GM12891 (cell line): ENCODE measurements at places on chromosomes 6 and 20.
A peak's percentile ranks its signal among the peaks of the same experiment; 100 is the strongest.

- DNase-seq, result no peak
These were observed 347.6 kb upstream of the IMPG1 start for GRCh38 chr6:76420094-76420493.

DNA sequence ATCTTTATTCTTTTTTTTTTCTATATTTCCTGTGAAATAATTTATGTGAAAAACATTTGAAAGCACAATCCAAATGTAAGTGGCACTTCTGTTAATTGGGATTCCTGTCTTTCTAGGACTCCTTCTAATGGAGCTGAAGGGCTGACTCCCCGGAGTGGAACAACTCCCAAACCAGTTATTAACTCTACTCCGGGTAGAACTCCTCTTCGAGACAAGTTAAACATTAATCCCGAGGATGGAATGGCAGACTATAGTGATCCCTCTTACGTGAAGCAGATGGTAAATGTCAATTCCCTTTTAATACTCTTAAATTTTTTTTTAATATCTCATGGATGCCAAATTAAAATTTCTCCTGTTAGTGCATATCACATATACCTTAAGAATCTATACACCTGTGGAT is 35.0 kb downstream of the CDC5L start:
- DNase-seq, result no peak

GRCh38 chr6:158344534-158344933 is 32.3 kb downstream of the TULP4 start:
- DNase-seq, result no peak

DNA sequence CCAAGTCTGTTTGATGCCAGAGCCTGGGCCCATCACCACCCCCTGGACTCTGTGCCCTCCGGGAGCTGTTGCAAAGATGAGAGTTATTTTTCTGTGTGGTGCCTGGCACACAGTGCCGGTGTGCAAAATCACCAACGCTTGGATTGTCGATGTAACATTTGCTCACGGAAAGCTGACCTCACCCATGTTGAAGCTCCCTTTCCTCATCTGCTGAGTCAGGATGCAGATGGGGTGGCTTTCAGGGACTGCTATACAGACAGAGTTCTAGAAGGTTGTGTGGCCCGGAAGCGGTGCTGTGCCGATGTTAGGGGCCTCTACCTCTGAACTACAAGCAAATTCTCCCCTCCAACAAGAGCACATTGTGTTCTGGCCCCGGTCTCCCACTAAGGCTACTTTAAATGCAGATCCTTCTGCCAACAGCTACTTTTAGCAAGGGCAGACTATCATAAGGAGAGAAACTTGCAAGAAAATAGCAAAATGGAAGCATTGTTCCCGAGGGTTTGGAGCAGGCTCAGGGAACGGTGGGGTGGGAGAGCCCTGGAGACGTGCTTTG is 34.0 kb downstream of the EYA2 start:
- no peak for DNase-seq

DNA sequence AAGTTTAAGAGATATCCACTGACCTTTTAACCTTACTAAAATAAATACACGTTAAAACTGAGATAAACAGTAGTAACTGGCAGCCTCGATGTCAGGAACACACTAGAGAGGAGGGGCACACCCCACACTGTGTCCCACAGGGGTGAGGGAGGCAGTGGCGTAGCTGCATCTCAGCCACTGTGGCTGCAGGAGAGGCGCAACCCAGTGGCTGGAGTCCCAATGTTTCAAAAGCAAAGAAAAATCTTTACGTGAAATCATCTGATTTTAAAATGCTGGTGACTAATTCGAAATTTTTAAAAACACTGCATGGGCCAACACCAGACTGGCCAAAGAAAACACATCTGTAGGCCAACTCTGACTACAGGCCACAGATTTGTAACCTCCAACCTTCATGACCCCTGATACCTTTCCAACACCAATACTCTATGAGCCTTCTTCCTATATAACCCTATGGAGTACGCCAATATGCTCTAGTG is 54.7 kb downstream of the TRAM2 start:
- DNase-seq, result no peak

DNA sequence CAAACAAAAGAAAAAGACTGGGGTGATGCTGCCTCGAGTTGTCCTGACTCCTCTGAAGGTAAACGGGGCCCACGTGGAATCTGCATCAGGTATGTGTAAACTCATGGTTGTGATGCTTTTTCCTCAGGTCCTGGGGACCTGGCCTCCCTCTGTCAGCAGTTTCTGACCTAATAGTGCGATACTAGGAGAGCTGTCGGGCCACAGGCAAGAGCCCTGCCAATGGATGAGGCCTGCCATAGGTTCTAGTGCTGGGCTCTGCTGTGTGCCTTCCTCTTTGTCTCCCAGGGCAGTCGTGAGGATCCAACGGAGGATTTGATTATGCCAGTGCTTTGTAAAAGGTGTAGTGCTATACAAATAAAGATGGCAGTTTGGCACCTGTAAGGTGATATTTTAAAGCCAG is 71.2 kb downstream of the ASXL1 start:
- no peak for DNase-seq

DNA sequence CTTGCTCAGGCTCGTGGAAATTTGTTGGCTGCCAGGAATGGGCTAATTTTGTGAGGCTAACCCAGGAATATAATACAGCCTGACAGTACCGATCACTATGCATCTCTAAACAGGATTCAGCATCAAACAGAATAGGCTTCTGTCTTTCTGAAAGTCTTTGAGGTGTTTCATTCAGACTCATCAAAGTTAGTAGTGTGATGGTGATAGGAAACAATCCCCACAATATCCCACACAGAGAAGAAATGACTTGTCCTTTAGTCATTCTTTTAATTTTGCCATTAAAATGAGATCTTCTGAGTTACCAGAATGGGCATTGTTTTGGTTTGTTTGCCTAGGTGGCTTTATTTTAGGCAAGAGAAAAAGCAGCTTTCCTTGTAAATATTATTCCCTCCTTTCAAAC is 54.3 kb downstream of the FAM229B start:
- DNase-seq, result no peak

- DNase-seq, result no peak
These were observed 13.9 kb downstream of the CCN2 start for GRCh38 chr6:131937226-131937625.

DNA sequence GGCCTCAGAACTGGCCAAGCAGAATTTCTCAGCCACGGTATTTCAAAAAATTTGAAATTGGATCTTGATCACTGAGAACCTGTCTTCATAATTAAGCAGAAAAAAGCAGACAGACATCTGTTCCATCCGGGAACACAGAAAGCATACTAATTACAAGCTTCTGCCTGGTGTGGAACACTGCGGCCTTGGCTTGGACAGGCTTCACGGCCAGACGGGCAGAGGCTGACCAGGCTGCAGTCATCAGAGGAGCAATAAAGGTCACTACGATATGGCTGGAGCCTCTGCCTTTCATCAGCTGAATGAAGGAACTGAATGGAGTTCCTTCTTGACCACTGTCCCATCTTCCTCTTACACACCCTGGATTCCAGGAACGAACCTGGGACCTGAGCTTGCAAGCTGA is 3.9 kb upstream of the NRSN1 start:
- DNase-seq, result no peak

GRCh38 chr6:21780141-21780540 is 186.6 kb downstream of the SOX4 start:
- DNase-seq, result no peak

DNA sequence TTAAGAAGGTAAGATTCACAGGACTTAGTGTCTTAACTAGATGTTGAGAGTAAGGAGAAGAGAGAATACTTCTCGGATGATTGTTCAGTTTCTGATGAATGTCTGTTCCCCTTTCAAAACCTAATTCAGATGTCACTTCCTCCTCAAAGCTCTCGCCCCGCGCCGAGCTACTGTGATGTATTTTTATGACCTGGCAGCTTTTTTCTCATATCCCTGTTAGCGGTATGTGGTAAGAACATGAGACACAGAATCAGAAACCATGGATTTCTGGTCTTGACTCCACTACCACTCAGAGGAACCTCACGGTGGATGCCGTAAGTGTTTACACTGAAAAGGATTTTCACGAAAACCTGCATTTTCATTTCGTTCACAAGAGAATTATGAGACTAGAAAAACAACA is 48.4 kb downstream of the CEP43 start:
- no peak for DNase-seq

GRCh38 chr6:69647726-69648125 is 149.1 kb downstream of the LMBRD1 start:
- no peak for DNase-seq

DNA sequence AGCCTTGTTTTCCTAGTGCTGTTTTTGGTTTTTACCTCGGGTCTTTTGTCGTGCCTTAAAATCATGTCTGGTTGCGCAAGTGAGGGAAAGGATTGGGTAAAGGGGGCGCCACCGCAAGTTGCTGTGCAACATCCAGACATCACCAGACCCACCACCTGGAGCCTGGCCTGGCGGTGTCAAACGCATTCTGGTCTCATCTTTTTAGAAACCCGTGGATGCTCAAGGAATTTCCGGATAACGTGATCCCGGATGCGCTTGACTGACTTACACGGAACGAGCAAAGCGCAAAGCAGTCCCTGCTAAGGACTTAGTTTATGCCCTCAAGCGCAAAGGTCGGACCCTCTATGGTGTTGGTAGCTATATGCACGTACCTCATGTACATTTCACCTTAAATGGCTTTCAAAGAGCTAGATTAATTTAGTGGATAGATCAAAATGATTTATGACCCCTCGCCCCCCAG is 105.2 kb downstream of the OR2B2 start:
- DNase-seq, result no peak

- DNase-seq, result no peak
These were observed 6.3 kb upstream of the RAMACL start for GRCh38 chr6:166592821-166593220.

GRCh38 chr6:160927416-160927815 is 64.2 kb upstream of the MAP3K4 start:
- no peak for DNase-seq

DNA sequence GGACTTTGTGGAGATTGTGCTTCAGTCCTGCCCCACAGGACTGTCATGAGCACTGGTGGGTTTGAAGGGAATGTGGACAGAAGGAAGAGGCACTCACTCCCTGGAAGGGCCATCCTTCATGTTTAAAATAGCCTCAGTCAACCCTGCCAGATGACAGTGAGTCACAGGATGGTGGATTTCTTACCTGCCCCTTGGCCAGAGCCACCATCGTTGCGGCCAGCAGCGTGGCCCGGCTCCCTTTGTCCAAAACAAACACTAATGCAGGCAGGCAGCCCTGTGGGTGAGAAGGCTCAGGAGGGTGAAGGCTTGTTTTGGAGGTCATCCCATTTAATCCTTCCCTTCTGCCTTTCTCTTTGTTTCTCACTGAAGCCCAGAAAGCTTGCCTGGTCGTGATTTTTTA is 422.7 kb downstream of the CD83 start:
- DNase-seq, result no peak

GRCh38 chr6:31815025-31815838 is at the start of the genes HSPA1A and HSPA1L:
TSS of gene HSPA1A (plus strand) at chr6:31815543. CDS start at chr6:31815757, 214 bp downstream.
TSS of gene HSPA1L (minus strand) at chr6:31815283. CDS start at chr6:31811972, 3,311 bp downstream.
- peak; percentile 47 for DNase-seq

DNA sequence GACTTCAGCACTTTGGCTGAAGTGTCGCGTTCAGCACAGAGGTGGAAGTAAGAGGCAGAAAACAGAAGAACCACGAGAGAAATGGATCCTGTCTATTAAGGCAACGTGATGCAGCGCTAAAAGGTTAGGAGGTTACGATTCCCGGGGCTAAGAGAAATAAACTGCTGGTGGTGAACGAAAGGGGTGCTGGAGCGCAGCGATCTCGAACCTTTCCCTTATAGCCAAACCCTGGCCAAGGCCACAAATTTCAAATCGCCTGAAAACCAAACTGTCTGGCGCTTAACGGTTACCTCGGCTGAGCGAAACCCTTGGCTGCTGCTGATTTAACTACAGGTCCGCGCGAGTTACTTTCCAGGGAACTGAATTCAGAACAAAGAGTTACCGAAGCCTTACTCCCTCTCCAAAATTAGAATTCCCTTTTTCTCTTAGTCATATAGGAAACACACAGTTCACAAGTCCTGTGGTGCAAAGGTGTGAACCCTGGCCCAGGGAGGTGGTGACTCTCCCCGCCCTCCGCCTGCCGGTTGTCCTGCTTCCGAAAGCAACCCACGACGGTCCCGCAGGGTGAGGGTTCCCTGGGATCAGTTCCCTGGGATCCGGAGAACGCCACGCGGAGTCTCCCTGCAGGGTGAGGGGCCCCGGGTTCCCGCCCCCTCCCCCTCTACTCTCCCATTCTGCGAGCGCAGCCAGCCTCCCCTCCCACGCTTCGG is 1.3 kb upstream of the SLC35D3 start:
- peak; percentile 33 for DNase-seq

DNA sequence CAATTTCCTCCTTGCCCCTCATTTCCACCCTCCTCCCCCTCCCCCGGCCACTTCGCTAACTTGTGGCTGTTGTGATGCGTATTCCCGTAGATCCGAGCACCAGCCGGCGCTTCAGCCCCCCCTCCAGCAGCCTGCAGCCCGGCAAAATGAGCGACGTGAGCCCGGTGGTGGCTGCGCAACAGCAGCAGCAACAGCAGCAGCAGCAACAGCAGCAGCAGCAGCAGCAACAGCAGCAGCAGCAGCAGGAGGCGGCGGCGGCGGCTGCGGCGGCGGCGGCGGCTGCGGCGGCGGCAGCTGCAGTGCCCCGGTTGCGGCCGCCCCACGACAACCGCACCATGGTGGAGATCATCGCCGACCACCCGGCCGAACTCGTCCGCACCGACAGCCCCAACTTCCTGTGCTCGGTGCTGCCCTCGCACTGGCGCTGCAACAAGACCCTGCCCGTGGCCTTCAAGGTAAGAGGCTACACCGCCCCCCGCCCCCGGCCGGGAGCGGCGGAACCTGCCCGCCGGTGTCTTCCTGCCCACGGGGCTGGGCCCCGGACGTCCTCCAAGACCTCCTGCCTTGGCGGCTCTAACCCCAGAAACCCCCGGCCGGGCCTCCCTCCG is 44.9 kb upstream of the SUPT3H start:
- DNase-seq, result no peak

DNA sequence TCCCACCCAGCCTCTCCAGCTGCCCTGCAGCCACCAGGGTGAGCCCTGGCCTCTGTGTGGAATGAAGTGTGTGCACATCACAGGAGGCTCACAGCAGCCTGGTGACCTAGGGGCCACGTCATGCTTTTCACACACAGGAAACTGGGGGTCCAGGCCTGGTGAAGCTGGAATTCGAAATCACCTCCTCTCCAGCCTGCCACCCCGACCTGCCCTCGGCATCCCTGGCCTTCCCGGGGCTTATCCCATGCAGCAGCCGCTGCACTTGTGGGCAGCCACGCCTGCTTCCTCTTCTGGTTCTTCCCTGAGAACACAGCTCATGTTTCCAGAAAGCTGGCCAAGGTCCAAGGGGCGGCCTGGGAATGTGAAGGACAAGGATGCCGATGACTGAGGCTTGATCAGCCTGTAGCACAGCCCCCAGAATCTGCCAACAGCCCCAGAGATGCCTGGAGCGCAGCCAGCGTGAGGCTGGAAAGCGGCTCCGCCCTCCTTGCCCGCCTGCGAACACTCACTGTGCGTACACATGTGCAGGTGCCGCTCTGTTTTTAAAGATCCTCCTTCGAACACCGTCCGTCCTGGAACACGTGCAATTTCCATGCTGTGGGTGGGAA is 4.2 kb upstream of the NTSR1 start:
- DNase-seq, result no peak

GRCh38 chr6:113645576-113645970 is 211.6 kb upstream of the MARCKS start:
- DNase-seq, result no peak

DNA sequence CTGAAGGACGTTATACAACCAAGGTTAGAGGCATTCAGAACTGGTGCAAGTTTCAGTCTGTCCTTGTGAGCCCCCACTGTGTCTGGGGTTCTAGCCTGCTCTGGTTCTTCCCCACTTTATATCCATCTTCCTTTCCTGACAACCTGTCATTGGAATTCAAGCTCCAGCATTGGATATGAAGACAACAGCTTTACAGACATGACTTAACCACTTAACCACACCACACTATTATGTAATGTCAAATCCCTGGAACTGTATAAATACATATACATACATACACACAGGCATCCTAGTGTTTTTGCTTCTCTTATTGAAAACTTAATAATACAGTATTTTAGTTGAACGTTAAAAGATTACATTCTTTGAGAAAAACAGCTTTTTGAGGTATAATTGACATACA is 217.9 kb upstream of the SGK1 start:
- DNase-seq, result no peak
